Activated naive CD8-positive, alpha-beta T cell treated with anti-CD3 and anti-CD28 coated beads, Interleukin-2, amount 10 ng/mL, durations not matched to agents 7 days and 5 days (primary cell): ENCODE measurements at places on chromosomes 5 and 9. TPM values are rescaled to one million over a fixed set of nuclear protein-coding genes. Genes with fewer than 3 reads are reported as not detected.

The C6 gene
- total RNA-seq: not detected

- no peak for DNase-seq
Measured at GRCh38 chr5:134463991-134464760, 52.5 kb upstream of the CDKN2AIPNL start.

DNA sequence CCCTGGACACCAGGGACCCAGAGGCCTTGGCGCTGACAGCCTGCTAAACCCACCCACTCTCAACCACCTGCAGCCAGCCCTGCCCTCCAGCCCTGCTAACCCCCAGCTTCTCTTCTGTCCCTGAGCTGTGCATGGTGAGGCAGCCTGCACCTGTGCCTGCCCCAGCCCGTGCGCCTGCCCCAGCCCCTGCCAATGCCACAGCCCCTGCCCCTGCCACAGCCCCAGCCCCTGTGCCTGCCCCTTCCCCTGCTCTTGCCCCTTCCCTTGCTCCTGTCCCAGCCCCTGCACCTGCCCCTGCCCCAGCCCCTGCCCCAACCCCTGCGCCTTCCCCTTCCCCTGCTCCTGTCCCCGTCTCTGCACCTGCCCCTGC, 43.3 kb upstream of the IRX4 start:
- DNase-seq: no peak

The NSG2 gene
- not detected for total RNA-seq

- no peak for DNase-seq
Measured at GRCh38 chr5:6937677-6938076, 224.4 kb downstream of the TENT4A start.

The TERT gene
- total RNA-seq: not detected

- DNase-seq: no peak
Measured at GRCh38 chr9:24258626-24259025, 287.1 kb downstream of the IZUMO3 start.

DNA sequence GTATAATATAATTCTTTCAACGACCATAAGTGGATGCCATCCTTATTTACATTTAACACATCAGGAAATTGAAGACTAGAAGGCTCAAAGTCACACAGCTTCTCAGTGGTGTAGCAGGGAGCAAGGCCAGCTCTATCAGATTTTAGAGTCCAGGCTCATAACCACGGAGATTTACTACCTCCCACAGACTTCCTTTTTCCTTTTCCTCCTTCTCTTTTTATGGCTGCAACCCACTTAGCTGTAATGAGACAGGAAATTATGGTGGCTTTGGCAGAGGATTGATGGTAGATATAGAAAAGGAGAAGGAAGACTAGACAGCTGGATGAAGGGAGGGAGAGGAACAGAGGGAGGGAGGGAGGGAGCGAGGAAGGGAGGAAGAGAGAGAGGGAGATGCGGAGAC, 47.4 kb downstream of the SPEF2 start:
- DNase-seq: no peak

DNA sequence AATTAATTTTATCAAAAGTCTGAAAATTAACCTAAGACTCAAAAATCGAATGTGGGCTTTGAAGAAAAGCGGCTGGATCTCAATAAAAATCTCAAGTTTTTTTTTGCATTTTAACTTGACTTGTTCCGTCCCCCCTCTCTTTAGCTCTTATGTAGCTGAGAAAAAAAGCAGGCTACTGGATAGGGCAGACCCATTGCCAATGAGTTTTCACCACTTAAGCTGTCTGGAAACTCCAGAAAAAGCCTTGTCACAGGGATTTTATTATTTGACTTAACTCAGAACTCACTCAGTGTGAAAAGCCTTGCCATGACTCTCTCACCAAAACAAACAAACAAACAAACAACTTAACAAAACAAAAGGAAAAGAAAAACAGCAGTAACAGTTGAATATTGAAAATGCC, 247.4 kb downstream of the CDH9 start:
- no peak for DNase-seq

The ALDH1A1 gene
- total RNA-seq: 0.69 TPM

DNA sequence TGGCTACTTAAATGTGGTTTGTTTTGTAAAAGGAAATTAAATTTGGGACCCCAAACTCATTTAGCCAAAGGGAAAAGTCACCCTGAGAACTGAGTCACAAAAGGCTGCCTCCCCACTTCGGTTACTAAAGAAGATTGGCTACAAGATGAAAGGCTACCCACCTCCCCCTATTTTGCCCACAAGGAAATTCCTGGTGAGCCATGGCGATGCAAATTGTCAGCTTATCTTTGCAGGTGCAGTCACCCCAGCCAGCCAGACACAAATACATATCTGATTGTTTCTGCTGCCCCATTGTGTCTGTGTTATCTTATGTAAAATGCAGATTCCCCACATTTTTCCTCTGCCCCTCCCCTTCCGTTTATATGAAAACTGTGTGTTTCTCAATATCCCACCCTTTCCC, 8.9 kb downstream of the PAEP start:
- no peak for DNase-seq

GRCh38 chr5:134106991-134107701, 7.3 kb upstream of the TCF7 start:
- no peak for DNase-seq

- DNase-seq: no peak
Measured at GRCh38 chr5:135341016-135341666, 57.9 kb downstream of the MACROH2A1 start.

DNA sequence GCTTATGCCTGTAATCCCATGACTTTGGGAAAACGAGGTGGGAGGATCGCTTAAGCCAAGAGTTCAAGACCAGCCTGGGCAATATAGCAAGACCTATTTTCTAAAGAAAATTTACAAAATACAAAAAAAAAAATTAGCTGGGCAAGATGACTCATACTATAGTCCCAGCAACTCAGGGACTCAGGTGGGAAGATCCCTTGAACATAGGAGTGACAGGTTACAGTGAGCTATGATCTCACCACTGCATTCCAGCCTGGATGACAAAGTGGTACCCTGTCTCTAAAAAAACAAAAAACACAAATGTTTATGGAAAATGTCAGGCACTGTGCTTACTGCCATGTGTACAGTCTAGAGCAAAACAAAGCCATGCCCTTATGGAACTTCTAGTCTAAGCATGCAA, 823.3 kb upstream of the DMAC1 start:
- DNase-seq: no peak

DNA sequence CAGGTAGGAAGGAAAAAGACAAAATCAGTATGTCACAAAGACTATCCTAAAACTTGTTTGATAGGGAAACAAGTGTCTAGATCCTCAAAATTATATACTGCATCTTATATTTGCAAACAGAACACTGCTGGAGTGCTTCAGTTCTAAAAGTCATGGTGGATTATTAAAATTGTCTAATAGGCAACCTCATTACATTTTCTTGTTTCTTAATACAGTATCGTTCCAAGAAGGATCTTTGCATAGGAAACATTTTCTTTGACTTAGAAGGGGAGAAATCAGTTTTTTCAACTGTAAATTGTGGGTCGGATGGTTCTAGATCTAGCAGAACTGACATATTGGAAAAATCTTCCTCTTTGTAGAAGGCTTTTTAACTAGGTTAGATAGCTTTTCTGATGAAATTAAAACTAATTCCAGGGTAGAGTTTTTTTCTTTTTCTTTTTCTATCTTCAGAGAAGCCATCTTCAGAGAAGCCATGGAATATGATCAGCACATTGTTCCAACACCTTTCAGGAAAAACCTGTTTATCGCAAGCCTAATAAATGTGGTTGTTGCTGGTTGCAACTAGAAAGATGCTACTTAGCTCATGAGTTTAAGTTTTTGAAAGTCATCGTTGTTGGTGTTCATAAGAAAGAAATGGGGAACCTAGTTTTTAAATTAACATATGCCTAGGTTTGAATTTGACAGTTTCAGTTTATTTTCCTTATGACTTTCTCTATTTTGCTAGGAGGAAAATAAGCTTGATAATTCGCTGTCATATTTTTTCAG, 7.4 kb downstream of the CPEB4 start:
- no peak for DNase-seq
